ENCODE measurements at places on chromosomes 2 and 18. TPM values are rescaled to one million over a fixed set of nuclear protein-coding genes. Genes with fewer than 3 reads are reported as not detected.

Gene FEV
- not detected for total RNA-seq

Gene RETSAT
- total RNA-seq, result 57.3 TPM

Gene FASTKD1
- 23.2 TPM for total RNA-seq

Gene IL37
- total RNA-seq, result not detected

Gene NABP1
- total RNA-seq, result 10.9 TPM

Gene IL1R1
- 35.7 TPM for total RNA-seq

Gene PAX3
- not detected for total RNA-seq

Gene IL1RL2
- not detected for total RNA-seq

Gene FBXO41
- total RNA-seq, result 5.3 TPM

Gene BMP10
- not detected for total RNA-seq

Gene TMEM163
- total RNA-seq, result 0.16 TPM

Gene CKAP2L
- 12.3 TPM for total RNA-seq

Gene SERPINB7
- total RNA-seq, result 2.8 TPM

Gene ATG16L1
- 38.2 TPM for total RNA-seq

Gene CHRNG
- total RNA-seq, result not detected

Data from A549 treated with Hydrocortisone at 1 μM for 4 hours (cell line).